Activated CD4-positive, alpha-beta T cell treated with anti-CD3 and anti-CD28 coated beads for 36 hours (primary cell): ENCODE measurements at places on chromosomes 6 and 20.

DNA sequence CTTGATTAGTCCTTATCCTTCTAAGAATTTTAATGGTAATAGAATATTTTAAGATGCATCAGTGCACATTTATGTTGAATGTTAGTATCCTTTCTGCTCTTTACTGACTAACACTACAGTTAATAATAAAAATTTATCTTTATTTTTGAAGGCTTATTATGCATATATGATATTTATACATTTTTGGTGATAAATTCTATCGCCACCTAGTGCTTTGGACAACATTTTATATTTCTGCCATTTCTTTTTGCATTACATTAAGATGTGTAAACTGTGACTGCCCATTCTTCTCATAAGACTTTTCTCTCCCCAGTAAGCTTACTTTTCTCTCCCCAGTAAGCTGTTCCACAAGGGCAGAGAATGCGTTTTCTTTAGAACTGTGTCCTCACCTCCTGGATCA lies 252.3 kb downstream of the GRIK2 start:
- no peak for DNase-seq

DNA sequence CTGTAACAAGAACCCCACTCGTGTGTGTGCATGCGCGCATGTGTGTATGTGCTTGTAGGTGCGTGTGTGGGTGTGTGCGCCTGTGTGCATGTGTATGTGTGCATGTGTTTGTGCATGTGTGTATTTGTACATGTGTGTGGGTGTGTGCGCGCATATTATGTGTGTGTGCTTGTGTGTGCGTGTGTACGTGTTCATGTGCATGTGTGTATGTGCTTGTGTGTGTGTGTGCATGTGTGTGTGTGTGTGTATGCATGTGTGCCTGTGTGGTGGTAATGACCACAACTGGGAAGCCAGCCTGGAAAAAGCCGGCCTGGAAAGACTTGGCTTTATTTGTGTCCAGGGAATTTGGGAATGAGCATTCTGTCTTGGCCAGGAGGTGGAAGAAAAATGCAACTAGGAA lies 157.5 kb downstream of the PAX1 start:
- no peak for DNase-seq

- peak; percentile 66 for DNase-seq
Measured at GRCh38 chr6:142850679-142851423, 94.1 kb downstream of the HIVEP2 start.

DNA sequence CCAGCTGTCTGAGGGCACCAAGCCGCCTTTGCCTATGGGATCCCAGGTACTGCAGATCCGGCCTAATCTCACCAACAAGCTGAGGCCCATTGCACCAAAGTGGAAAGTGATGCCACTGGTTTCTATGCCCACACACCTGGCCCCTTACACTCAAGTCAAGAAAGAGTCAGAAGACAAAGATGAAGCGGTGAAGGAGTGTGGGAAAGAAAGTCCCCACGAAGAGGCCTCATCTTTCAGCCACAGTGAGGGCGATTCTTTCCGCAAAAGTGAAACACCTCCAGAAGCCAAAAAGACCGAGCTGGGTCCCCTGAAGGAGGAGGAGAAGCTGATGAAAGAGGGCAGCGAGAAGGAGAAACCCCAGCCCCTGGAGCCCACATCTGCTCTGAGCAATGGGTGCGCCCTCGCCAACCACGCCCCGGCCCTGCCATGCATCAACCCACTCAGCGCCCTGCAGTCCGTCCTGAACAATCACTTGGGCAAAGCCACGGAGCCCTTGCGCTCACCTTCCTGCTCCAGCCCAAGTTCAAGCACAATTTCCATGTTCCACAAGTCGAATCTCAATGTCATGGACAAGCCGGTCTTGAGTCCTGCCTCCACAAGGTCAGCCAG lies 283.0 kb downstream of the TSHZ2 start:
- DNase-seq, result peak; percentile 53

DNA sequence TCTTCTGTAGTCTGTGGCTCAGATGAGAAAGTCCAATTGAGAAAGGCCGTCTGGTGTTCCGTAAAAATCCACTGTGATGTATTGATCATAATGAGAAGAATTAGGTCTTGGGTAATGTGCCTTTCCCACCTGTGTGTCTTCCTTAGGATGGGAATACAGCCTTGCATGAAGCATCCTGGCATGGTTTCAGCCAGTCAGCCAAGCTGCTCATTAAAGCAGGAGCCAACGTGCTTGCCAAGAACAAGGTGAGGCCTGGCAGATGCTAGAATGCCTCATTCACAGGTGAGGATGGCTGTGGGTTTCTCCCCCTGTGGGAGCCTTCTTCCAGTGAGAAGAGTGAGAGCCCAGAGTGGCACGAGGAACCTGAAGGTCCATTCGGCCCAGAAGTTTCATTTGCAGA lies 32.7 kb downstream of the LYRM2 start:
- no peak for DNase-seq

DNA sequence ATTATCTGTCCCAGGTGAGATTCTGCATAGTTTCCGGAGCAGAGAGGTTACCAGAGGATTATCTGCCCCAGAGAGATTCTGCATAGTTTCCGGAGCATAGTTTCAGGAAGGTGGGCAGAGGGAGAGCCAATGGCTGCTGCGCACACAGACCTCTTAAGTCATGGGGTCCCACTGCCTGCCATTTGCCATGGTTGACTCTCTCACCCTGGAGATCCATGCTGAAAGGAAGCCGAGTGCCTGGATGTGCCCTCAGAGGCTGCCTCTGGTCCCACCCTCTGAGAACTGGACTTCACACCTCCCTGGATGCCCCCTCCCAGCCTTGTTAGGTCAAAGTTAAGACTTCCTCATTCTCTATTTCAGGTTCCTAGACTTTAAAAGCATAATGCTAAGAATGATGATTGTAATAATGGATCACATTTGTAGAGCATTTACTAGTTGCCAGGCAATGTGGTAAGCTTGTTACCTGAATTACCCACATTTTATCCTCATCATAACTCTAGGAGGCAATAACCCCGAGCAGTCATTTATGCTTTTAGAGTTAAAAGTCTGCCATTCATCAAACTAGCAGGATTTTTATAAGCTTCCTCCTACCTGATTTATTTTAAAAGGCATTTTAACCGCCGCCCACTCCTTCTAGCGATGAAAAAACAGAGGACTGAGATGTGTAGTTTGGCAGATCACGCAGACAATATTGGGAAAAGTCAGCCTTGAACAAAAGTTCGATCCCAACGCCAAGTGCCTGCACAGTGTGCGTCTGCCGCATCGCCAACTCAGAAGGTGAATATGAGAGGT lies 11.9 kb downstream of the SERPINB9 start:
- DNase-seq, result no peak

- no peak for DNase-seq
Measured at GRCh38 chr6:116542426-116542825, 3.1 kb downstream of the TRAPPC3L start.

DNA sequence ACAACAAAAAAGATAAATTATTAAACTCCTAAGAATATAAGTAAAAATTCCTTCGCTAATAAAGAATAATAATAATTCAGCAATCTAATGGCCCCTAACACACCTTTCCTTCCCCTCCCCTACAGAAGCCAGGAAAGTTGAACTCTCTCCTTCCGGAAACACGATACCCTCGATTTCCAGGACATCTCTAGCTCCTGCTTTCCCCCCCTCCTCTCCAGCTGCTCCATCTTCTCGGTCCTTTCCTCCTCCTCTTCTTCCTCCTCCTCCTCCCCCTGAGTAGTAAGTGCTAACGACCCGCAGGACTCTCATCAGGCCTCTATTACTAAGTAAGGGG lies 603 bp downstream of the TASP1 start:
- DNase-seq, result no peak

- no peak for DNase-seq
Measured at GRCh38 chr6:149236589-149236988, 80.9 kb upstream of the TAB2 start.

DNA sequence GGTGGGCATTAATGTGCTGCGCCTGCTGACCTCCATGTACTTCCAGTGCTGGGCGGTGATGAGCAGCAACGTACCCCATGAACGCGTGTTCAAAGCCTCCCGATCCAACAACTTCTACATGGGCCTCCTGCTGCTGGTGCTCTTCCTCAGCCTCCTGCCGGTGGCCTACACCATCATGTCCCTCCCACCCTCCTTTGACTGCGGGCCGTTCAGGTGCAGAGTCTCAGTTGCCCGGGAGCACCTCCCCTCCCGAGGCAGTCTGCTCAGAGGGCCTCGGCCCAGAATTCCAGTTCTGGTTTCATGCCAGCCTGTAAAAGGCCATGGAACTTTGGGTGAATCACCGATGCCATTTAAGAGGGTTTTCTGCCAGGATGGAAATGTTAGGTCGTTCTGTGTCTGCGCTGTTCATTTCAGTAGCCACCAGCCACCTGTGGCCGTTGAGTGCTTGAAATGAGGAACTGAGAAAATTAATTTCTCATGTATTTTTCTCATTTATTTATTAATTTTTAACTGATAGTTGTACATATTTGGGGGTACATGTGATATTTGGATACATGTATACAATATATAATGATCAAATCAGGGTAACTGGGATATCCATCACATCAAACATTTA lies 35.2 kb upstream of the NOP56 start:
- DNase-seq, result no peak

DNA sequence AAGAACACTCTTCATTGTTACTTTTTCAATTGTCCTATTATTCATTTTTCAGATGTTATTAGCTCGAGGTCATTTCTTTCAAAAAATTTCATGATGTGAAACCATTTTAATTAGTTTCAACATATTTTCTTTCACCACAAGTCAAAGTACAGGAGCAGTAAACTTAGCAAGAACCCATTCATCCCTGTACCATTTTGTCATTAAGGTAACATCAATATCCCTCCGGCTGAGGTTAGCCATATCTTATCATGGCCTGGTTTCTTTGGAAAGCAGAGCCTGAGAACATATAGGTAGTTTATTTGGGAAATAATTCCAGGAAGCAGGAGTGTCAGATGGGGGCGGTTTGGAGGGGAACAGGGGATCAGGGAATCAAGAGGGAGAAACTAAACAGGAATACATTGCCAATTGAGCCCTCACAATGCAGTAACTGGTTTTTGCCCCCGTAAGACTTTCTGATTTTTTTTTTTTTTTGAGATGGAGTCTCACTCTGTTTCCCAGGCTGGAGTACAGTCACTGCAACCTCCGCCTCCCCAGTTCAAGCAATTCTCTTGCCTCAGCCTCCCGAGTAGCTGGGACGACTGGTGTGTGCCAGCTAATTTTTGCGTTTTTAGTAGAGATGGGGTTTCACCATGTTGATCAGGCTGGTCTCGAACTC lies 83.7 kb downstream of the MKKS start:
- DNase-seq, result no peak

DNA sequence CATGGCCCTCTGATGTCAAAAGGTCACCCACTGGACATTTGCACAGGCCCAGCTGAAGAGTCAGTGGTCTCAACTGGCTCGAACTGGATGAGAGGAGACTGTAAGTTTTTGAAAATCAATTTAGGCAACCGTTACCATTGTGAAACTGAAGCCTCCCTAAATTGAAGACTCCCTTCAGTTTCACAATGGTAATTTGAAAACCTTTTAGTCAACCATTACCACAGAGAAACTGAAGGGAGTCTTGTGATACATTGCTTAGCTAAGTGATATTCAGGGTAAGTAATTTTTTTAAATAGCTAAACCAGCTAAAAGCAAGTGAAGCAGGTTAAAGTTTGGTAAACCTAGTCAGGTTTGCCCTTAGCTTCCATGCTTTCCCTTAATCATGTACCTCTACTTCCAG lies 197.3 kb upstream of the NT5E start:
- DNase-seq, result no peak
